ENCODE measurements at places on chromosomes 16 and 17. TPM values are rescaled to one million over a fixed set of nuclear protein-coding genes. Genes with fewer than 3 reads are reported as not detected.

The PIMREG gene
- 5.7 TPM for total RNA-seq

The WFIKKN1 gene
- not detected for total RNA-seq

The TNP2 gene
- not detected for total RNA-seq

The RAI1 gene
- 19.6 TPM for total RNA-seq

The NUPR1 gene
- not detected for total RNA-seq

The TMEM88 gene
- total RNA-seq = 4.8 TPM
